ENCODE measurements at places on chromosomes 4 and X.
A peak's percentile ranks its signal among the peaks of the same experiment; 100 is the strongest.

GRCh38 chr4:20480165-20480947, 219.9 kb upstream of the PACRGL start:
- no peak for DNase-seq

GRCh38 chr4:148376151-148376550, 66.1 kb downstream of the NR3C2 start:
- no peak for DNase-seq

DNA sequence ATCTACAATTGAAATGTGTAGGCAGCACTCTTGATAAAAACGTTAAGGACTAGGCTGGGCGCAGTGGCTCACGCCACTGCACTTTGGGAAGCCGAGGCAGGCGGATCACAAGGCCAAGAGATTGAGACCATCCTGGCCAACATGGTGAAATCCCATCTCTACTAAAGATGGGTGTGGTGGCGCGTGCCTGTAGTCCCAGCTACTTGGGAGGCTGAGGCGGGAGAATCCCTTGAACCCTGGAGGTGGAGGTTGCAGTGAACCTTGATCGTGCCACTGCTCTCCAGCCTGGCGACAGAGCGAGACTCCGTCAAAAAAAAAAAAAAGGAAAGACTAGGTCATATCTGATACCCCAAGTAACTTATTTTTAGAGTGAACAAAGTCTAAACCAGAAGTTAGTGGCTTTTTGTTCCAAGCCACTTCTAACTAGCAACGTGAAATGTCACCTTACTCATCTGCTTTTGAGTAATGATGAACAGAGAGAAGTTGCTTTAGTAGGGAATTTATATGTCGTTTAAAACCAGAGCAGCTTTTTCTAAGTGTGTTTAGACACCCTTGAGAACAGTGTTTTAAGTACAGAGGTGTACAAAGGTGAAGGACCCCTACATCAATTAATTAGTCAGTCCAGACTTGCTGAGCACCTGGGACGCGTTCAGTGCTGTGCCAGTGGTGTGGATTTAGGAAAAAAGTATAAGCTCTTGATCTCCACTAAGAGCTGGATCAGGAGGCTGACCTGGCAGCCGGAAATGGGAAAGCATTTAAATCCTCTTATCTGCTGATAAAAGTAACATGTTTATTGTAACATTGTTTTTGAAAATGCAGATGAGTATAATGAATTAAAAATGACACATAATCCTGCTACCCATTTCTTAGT, 23.5 kb downstream of the SPRY1 start:
- DNase-seq = no peak

GRCh38 chr4:108959491-108959890, 196.6 kb upstream of the ETNPPL start:
- DNase-seq = no peak

GRCh38 chr4:152581536-152582160, 45.8 kb upstream of the FBXW7 start:
- peak; percentile 41 for DNase-seq
